Non-pigmented ciliary epithelial cell (primary cell): ENCODE measurements at places on chromosomes 13 and 19.

- DNase-seq: no peak
Measured at GRCh38 chr19:39823686-39824085, 10.3 kb downstream of the DYRK1B start.

DNA sequence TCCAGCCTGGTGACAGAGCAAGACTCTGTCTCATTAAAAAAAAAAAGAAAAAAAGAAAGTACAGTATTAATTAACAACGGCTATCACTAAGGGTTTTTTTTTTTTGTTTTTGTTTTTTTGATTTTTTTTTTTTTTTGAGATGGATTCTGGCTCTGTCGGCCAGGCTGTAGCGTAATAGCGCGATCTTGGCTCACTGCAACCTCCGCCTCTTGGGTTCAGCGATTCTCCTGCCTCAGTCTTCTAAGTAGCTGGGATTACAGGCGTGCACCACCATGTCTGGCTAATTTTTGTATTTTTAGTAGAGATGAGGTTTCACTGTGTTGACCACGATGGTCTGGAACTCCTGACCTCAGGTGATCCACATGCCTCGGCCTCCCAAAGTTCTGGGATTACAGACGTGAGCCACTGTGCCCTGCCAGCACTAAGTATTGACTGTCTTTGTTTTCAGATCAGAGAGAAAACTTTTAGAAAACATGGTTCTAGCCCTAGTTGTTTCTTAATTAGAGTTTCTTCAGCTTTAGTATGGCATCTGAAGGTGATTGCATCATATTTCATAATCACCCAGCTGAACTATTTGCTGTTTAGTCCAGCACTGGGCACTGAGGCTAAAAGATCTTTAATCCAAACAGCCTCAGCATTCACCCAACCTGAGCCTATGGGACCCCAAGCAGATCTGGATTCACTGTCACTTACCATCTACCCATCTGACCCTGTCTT, 2.7 kb upstream of the GATAD2A start:
- no peak for DNase-seq

DNA sequence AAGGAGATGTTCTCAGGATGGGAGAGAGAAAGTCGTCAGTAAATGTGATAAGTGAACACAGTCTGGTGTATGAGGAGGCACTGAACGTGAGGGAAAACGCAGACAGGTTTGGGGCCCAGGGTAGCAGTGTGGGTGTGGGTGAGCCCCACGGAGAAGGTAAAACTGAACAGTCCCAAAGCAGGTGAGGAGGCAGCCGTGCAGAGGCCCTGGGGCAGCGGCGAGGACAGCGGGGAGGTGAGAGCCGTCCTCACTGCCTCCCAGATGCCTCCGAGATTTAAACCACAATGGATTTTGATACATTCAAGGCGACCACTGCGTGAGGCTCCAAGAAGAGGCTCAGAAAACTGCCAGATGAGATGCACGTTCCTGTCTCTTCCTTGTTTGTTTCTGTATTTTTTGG, 14.5 kb upstream of the SHC2 start:
- DNase-seq: no peak

DNA sequence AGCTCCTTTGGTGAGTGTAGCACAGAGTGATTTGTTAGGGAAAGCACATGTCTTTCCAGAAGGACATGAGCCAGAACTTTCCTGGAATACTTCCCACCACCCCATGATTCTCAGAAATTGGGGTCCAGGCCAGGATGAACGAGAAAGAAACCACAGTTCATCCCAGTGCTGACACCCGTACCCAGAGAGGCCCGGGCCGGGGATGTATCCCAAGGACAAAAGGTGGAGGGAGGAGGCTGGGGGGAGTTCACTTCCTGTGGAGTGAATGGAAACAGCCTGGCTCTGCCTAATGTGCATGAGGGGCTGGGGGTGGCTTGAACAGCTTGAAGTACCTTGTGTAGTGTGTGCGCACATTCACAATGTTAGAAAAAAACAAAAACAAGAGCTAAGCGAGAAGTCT, 47.5 kb downstream of the CDADC1 start:
- DNase-seq: no peak

GRCh38 chr13:91719033-91719432, 320.6 kb downstream of the GPC5 start:
- no peak for DNase-seq

DNA sequence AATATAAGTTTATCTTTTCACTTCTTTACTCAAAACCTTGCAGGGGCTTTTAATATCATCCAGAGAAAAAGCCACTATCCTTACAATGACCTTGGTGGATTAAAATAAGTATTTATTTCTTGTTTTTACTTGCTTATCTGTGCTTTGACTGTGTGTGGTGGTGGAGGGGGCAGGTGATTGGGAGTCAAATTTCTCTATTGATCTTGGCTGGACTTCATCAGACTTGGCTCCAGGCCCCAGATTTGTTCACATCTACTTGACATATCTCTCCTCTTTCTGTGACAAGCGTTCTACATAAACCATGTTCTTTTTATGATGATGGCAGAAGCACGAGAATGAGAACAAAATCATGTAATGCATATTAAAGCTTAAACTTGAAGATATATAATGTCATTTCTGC, 670.8 kb downstream of the PCDH17 start:
- DNase-seq: no peak

GRCh38 chr13:73803997-73804396, 330.2 kb downstream of the KLF12 start:
- peak; percentile 32 for DNase-seq

GRCh38 chr13:31930901-31931522, 100.6 kb upstream of the FRY start:
- DNase-seq: no peak

GRCh38 chr19:14550201-14550754, 20.9 kb downstream of the TECR start:
- DNase-seq: no peak
